ENCODE measurements at places on chromosomes 5 and 9.

- no peak for DNase-seq
These were observed 1.0 kb downstream of the ADAMTS13 start for GRCh38 chr9:133423216-133423615.

- no peak for DNase-seq
These were observed 526.5 kb downstream of the KIF4B start for GRCh38 chr5:155540000-155540595.

DNA sequence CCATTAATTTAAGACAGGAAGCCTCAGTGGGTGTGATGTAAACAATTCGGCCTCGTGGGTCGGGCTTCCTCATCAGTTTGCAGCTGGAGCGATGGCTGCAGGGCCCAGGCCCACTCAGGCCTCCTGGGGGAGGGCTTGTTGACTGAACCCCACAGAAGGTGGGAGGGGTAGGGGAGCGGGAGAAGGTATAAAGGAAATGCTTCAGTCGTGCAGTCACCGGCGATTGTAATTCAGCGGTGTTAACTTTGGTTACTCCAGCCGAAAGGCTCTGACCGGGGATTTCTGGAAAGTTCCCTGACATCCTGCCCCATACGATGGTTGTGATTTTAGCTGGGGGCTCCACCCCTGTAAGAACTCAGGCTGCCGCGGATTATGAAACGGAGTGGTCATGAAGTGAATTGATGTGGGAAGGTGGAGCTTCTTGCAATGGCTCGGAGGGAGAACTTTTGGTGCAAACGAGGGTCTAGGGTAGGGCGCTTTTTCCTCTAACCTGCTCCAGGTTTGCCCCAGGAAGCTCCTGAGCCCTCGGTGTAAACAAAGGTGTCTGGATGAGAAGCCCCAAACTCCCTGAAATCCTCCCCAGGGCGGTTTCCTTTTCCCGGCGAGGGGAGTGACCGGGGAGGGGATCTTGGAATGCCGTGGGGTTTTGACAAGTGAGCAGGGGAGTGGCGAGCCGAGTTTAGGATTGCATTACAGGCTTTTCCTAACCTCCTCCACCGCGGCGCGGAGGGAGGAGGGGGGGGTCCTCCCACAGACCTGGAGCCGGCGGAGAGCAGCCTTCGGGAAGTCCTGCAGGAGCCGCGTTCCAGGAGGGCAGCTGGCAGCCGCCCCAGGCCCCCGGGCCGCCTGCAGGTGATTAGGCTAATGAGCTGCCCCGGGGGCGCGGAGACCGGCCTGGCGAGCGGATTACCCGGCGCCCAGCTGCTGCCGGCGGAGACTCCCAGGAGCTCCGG lies 215.5 kb downstream of the PDZD2 start:
- peak; percentile 60 for DNase-seq

DNA sequence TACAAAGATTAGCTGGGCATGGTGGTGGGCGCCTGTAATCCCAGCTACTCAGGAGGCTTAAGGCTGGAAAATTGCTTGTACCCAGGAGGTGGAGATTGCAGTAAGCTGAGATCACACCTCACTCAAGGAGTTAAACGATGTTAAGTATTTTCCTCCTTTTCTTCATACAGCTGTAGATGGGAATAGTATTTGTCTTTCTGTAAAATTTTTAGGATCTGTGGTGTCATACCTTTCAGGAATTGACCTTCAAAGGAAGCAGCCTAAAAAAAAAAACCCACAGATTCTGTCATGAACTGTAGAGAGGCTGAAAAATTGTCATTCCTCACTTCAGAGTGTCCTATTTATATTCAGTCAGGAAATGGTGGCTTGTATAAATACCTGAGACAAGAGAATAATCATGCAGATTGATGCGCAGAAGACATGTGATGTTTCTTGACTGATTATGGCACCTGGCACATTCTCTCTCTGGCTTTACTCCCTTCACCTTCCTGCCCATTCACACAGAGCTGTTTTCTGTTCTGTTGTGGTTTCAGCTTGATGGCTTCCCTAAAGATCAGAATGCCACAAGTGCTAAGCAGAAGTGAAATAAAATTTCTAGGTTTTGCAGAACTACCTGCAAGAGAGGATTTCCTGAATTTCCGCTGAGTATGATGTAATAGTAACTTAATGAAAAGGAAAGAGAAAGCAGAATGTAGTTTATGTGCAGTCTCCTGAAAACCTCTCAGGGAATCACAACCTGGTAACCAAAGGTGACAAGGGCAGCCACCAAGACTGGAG lies 3.8 kb downstream of the IFNA1 start:
- DNase-seq: no peak

DNA sequence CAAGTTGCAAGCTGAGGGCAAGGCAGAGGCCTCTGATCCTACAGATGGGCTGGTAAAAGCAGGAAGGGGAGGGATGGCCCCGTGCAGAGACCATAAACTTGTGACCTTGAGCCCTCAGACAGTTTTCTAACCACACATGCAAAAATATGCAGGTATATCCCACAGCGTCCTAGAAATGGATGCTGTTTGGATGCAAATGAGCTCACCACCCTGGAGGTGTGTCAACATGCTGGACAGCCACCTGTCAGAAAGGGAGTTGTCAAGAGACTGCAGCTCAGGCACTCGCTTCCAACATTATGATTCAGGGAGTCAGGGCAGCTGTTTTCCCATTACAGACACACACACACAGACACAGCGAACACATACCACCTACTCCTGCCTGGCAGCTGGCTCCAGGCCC lies 97.3 kb upstream of the PANK3 start:
- no peak for DNase-seq

GRCh38 chr5:43037636-43038495 lies 2.3 kb downstream of the ANXA2R start:
- DNase-seq: no peak

DNA sequence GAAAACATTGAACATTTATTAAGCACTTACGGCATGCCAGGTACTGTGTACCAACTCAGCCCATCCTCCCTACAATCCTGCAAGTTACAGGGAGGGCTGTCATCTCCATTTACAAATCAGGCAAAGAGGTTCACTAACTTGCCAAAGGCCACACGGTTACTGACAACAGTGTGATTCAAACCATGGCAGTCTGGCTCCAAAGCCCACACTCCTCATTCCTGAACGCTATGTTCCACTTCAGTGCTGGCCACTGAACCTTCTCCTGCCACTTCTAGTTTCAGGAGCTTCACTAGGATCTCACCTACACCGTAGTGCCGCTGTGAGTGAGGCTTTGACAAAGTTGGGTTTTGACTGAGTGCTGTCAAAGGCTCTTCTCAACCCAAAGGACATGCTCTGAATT lies 7.2 kb upstream of the LIFR start:
- no peak for DNase-seq

GRCh38 chr5:159459132-159459627 lies 128.9 kb upstream of the IL12B start:
- no peak for DNase-seq

- DNase-seq: no peak
These were observed 142.1 kb downstream of the GPBP1 start for GRCh38 chr5:57315941-57316340.

DNA sequence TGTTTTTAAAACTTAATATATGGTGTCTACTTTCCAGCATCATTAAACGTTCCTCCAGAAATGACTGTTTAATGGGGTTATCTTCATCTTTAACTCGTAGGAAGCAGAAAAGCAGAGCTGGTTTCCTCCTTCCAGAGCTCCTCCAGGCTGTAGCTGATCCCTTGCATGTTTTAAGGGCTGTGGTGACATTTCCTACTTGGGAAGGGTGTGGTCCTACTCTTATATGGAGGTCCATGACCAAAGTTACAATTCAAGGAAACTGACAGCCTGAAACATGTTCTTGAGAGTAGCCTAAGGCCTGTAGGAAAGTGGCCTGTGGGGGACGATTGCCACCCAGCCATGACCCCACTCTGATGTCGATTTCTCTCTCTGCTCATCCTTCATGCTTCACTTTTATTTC lies 297.1 kb downstream of the GADD45G start:
- no peak for DNase-seq

DNA sequence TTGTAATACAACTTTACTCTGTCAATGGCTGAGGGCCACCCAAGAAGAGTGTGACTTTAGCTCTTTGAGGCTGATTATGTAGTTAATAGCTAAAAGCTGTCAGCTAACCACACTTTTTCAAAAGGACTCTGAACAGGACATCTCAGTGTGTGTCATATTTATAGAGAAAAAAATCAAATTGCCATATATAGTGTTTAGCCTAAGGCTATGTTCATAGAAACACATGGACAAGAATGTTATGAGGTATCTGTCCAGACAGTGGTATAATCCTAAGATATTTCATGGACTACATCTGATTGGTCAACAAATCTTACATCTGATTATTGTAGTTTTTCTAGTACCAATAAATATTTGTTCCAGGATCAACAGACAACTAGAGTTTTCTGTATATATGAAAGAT lies 42.1 kb upstream of the CDH18 start:
- DNase-seq: no peak

- no peak for DNase-seq
These were observed 436.7 kb downstream of the CTNND2 start for GRCh38 chr5:11467588-11467987.

GRCh38 chr9:107060062-107060461 lies 197.1 kb downstream of the ZNF462 start:
- DNase-seq: no peak

GRCh38 chr5:37412515-37412914 lies 33.4 kb downstream of the WDR70 start:
- no peak for DNase-seq

GRCh38 chr5:168931638-168932345 lies 352.6 kb upstream of the PANK3 start:
- DNase-seq: peak; percentile 86

DNA sequence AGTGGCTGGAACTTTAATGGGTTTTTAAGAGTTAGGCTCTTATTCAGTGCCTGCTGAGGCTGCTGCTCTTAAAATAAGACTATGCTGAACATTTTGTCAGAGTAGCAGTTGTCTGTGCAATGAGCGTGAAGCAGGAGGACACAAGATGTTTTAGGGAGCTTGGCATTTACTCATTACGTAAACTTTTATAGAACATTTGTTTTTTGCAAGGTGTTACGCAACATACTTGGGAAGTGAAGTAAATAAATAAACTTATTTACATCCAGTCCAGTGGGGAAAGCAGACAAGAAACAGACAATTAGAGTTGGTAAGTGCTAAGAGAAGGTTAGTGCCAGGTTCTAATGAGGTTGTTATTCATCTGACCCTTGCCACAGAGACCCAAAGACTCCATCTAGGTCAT lies 226.0 kb downstream of the HINT1 start:
- no peak for DNase-seq

DNA sequence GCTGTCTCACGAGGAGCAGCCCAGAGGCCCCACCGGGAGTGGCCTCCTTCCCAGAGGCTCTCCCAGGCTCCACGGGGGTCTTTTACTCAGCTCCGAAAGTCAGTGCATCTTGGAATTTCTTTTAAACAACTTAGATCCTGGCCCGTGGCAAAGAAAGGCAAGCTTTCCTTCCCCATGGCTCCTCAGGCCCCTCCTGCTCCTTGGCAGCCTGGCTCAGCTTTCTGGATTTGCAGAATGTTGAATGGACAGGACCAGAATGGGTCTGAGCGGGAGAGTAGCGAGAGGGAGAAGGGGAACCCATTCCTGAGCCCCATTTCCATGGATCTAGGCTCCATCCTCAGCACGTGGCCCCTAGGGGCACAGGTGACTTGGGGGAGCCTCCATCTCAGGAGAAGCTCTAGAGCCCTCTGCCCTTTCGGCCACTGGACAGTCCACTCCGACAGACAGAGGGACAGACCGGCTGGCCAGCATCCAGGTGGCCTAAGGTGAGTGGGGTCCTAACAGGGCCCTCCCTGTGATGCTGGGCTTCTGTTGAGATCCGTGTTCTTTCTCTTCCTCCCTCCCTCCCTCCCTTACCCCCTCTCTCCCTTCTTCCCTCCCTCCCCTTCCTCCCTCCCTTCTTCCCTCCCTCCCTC lies 173.9 kb upstream of the PPP1R26 start:
- DNase-seq: no peak

GRCh38 chr5:166540156-166540555 lies 1751.3 kb upstream of the WWC1 start:
- no peak for DNase-seq

- no peak for DNase-seq
These were observed 476.0 kb downstream of the SPATA31A7 start for GRCh38 chr9:61665829-61666228.

DNA sequence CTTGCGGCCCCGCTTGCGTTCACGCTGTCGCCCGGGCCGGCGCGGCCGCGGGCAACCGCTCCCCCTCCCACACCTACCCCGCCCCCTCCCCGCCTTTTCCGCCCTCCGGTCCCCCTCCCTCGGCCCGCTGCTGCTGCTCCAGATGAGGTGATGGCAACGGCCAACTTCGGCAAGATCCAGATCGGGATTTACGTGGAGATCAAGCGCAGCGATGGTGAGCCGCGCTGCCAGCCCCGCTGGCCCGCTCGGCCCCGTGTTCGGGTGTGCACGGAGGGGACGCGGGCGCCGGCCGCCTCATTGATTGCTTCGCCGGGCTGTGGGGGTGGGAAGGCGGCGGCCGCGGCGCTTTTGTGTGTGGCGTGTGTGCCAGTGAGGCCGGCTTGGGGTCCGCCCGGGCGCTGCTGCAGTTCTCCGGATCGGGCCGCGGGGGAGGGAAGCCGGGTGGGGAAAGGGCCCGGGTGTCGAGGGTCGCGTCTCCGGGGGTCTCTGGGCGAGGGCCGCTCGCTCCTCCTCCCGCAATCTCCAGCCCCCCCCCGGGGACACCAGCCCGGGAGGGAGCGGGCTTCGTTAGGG lies 403 bp downstream of the KIF2A start:
- DNase-seq: no peak

GRCh38 chr5:64680289-64680688 lies 10.0 kb upstream of the SHISAL2B start:
- DNase-seq: no peak

DNA sequence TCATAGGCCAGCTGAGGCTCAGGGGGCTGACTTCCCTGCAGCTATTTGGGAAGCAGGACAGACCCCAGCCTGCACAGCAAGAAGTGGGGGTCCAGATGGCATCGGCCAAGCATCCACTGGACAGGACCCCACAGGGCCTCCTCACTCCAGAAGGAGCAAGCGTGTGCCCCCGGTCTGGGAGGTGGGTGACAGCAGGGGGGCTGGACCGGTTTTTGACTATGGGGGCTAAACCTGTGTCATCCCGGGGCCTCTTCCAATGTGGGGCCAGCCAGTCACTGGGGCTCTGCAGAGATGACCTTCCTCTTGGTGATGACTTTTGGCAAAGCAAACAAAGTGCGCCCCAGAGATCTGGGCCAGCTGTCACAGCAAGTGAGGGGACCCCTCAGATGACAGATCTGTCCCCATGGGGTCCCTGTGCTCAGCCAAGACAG lies 163.9 kb downstream of the OLFM1 start:
- no peak for DNase-seq

DNA sequence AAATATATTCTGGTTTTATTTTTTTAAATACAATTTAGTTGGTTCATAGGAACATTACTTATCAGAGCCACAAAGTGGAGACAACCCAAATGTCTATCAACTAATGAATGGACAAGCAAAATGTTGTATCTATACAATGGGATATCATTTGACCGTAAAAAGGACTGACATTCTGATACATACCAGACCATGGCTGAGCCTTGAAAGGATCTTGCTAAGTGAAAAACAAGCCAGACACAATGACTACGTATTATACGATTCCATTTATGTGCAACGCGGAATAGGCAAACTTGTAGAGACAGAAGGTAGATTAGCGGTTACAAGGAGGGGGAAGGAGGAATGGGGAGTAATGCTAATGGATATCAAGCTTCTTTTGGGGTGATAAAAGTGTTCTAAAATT lies 621.6 kb downstream of the BNC2 start:
- DNase-seq: no peak
